ENCODE measurements at places on chromosomes 2 and 18.

DNA sequence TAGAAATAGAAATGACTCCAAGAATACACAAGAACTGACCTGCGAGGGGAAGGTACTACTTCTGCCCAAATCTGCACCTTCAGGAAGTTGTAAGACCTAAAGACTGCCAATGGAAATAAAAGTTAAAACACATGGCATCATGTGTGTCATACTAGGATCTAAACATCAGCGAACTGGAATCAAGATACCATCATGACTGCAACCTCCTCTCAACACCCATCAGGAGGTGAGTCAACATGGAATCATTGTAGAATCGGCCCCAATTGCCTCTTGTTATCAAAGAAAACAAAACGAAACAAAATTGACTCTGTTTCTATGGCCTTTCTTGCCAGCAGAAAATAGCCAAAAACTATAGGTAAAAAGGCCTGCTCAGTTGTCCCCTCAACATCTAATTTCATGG lies 15.1 kb downstream of the RDH14 start:
- DNase-seq, result no peak

GRCh38 chr2:12928197-12928774 lies 211.6 kb downstream of the TRIB2 start:
- no peak for DNase-seq

- no peak for DNase-seq
Observed at GRCh38 chr2:122395687-122396086, 640.2 kb downstream of the TSN start.

DNA sequence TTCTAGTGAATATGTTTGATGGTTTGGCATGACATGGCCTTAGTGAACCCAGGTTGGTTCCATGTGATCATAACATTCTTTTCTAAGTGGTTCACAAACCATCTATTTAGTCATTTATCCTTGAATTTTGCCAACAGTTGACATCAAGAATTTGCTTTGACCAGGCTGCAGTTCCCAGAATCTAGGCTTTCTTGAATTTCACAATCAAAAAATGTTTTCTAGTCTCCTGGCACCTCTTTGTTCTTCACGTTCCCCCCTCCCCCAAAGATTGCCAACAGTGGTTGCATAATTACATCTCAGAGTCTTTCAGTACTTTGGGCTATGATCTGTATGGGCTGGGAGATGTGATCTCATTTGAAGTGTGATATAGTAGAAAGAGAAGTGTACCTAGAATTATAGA lies 124.0 kb downstream of the GATA6 start:
- DNase-seq, result no peak

- DNase-seq, result no peak
Observed at GRCh38 chr18:67001052-67001451, 397.2 kb upstream of the CDH19 start.

- no peak for DNase-seq
Observed at GRCh38 chr2:223999862-224000261, 39.2 kb downstream of the SERPINE2 start.

- DNase-seq, result no peak
Observed at GRCh38 chr2:205683502-205684367, 1.4 kb downstream of the NRP2 start.

GRCh38 chr2:177753682-177754491 lies 318.7 kb downstream of the PDE11A start:
- peak; percentile 19 for DNase-seq
